Lower leg skin (tissue), 4 donors: ENCODE measurements at places on chromosomes 13 and 19.

DNA sequence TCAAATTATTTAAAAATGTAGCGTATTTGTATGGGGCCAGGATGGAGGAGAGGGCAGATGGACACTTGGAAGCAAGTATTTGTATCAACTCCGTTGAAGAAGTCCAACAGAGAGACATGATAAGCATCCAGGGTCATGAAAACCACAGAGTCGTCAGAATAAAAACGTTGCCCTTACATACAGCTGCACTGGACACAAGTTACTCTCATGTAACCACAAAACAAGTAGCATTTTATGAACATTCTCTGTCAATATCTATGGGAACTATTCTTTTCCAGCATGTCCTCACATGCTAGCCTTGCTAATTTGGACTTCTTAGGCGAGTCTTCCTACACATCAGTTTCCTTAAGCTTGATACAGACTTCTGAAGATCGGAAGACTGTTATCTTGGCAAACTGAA is 35.0 kb downstream of the EFNB2 start:
- no peak for DNase-seq

DNA sequence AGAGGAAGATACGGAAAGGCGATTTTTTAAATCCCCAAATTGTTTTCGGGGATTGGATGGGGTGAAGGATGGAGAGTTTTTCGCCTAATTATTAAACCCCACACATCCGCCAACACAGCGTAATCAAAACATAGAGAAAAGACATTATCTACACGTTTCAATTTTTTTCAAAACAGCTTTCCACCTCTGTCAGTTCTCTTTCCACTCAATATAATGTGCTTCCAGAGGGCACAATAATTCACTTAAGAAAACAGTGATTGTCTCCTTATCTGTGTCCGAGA is 435 bp upstream of the OBI1 start:
- no peak for DNase-seq

- DNase-seq = no peak
Observed at GRCh38 chr13:93959796-93960533, 519.5 kb downstream of the DCT start.

DNA sequence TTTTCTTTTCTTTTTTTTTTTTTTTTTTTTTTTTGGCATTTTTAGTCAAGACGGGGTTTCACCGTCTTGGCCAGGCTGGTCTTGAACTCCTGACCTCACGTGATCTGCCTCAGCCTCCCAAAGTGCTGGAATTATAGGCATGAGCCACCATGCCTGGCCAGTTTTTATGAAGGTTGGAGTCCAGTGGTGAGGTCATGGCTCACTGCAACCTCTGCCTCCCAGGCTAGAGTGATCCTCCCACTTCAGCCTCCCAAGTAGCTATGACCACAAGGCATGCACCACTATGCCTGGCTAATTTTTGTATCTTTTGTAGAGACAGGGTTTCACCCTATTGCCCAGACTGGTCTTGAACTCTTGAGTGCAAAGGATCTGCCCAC is 4.2 kb downstream of the SNRPA start:
- DNase-seq = no peak

- no peak for DNase-seq
Observed at GRCh38 chr19:45664575-45664974, 3.4 kb upstream of the GIPR start.

DNA sequence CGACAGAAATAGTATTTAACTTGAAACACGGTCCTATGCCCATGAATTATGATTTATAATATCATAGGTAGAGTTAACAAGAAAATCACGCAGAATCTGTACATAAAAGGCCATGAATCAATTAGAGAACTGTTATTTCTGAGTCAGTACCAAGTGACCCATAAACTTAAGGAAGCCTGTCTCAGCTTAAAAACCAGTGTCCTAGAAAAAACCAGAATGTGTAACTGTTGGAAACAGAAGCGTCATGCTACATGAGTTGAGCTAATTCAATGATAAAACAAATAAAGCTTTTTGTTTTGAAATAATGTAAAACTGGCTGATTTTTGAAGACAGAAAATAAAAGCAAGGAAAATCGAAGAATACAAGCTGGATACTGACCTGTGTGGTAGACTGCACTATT is 34.8 kb upstream of the SGCG start:
- no peak for DNase-seq

GRCh38 chr19:19444681-19445155 is 39.2 kb downstream of the GATAD2A start:
- no peak for DNase-seq

DNA sequence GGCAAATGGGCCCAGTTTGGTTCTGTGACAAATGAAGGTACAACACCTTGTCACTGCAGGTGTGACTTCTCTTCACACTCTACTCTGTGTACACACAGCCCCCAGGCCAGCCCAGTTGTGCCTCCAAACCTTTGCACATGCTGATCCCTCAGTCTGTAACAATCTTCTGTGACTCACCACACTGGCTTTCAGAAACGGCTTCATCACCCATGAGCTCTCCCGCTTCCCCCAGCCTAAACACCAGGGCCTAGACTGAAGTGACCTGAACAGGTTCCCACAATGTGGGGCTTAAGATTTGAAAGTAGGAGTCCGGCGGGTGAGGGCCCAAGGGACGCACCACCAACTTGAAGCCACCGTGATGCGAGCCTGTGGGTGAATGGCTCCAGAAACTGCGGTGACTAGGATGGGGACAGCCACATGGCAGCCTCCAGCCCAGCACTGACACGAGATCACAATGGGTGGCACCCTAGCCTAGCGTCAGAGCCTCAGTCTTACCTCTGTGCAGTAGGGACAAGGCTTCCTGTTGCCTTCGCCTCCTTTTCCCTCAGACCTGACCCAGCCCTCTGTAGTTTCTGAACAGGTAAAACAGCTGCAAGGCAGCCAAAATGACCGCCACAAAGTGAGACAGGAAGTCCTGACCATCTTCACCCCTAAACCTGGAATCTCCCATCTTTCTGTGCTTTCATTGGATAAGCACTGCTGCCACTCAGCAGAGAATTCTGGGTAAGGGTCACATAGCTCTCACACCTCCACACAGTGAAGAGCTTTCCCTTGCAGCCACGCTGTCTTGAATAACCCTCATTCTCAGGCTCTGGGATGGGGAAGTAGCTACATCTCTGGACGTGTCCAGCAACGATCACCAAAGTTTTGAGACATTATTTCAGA is 34.2 kb upstream of the ZNF599 start:
- no peak for DNase-seq

GRCh38 chr13:55887561-55887960 is 1253.2 kb upstream of the PRR20A start:
- DNase-seq = no peak
